ENCODE measurements at places on chromosomes 11 and 22. TPM values are rescaled to one million over a fixed set of nuclear protein-coding genes. Genes with fewer than 3 reads are reported as not detected.

GRCh38 chr11:27242591-27242990 lies 120.4 kb downstream of the CCDC34 start:
- no peak for DNase-seq

- no peak for DNase-seq
Observed at GRCh38 chr11:35029979-35030682, 108.8 kb upstream of the CD44 start.

- no peak for DNase-seq
Observed at GRCh38 chr11:124672536-124673215, 863 bp downstream of the SIAE start.

DNA sequence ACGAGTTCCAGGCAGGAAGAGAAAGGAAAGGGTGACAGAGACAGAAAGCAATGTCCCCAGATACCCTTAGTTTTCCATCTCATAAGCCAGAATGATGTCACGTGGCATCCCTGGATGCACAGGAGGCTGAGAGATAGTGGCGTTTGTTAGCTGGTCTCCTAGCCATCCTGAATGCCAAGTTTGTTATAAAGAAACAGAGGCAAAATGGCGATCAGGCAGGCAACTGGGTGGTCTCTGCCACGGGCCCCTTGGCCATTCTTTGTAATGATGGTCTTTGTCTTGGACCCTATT lies 5.3 kb downstream of the SMIM38 start:
- DNase-seq = no peak

DNA sequence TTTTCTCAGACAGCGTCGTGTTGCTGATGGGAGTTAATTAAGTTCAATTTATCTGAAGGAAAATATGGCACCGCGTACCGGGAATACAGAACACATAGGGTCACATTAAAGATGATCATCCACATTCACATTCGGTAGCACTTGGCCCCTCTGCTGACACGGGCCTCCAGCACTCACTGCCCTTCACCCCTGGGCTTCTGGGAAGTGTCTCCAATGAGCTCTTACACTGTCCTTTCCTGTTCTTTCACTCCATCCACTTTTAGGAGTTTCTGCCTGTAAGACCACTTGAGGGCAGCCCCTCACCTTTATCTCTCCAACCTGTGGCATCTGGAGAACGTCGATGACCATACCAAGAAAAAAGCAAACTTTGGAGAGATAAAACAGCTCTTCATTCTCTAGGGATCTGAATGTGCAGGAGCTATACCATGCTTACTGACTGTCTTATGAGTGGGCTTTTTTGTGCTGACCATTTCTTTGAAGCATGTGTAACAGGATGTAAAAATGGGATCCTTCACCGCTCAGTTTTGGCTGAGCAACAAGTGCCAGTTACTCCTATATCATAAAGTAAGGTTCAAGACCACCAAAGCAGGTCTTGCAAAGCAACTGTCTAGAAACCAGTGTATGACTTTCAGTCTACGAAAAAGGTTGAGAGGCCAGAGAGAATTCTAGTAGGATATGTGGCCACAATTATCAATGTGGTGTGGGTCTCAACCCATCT lies 1.1 kb upstream of the SERGEF start:
- no peak for DNase-seq

DNA sequence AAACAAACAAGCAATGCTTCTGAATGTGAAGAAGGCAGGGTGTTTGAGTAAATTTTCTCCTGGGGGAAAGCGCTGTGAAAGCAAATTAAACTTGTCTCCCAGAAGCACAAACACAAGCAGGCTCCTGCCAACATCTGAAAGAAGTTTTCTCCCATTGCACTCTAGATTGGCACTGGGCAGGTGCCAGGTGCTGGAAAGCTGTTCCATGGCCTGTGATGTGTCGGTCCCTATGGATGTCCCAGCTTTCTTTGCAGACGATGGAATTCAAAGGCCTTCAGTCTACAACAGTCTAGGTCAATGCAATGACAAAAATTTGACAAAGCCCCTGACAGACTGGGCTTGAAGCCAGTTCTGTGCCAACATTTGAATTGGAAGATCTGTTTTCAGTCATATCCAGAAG lies 246.1 kb upstream of the NARS2 start:
- DNase-seq = no peak

- DNase-seq = peak; percentile 15
Observed at GRCh38 chr11:122601141-122602125, 54.1 kb upstream of the UBASH3B start.

DNA sequence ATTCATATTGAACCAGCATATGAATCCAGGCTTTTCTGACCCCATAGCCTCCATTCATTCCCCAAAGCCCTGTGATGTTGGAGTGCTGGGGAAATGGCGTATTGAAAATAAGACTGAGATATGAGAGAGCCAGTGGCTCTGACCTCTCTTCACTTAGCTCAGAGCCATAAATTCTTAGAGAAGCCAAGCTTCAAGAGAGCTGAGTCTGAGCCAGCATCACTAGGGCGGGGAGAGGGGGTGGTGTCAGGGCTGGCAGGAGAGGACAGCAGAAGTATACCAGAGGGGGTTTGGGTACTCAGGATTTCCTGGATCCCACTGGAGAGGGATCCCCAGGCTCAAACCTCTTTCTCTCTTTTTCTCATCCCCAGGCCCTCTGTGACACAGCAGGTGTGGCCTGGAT lies 16.7 kb upstream of the MOGAT2 start:
- no peak for DNase-seq

GRCh38 chr11:68569357-68569756 lies 108.8 kb downstream of the PPP6R3 start:
- no peak for DNase-seq

GRCh38 chr22:41526830-41527799 lies 17.2 kb downstream of the POLR3H start:
- no peak for DNase-seq

DNA sequence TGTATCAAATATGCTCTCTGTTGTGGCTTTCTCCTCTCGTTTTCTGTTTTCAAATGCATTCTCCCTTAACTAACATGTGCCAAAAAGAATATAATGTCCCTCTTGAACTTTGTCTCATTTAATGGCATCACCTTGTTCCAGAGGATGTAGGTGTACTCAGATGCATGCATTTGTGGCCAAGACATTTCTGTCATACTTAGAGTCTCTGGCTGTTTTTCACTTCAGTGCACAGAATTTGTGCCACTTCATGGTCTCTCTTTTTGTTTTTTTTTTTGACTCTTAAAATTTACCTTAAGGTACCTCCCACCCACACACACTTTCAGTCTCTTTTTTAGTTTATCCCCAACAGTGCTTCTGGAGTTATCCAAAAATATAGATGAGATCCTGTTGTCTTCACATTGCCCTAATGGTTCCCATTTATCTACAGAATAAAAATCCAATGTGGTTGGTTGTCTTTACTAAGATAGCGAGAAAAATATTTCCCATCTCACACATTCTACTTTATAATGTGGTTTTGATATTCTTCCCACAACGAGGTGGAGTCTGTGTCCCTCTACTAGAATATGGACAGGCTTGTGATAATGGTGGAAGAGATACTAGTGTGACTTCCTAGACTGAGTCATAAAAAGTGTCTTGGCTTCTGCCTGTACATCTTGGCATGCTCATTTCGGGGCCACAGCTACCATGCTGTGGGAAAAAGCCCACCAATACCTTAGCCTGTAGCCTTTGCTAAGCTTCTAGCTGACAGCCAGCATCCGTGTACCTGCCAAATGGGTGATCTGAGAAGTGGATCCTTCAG lies 125.8 kb downstream of the DDX10 start:
- DNase-seq = no peak

DNA sequence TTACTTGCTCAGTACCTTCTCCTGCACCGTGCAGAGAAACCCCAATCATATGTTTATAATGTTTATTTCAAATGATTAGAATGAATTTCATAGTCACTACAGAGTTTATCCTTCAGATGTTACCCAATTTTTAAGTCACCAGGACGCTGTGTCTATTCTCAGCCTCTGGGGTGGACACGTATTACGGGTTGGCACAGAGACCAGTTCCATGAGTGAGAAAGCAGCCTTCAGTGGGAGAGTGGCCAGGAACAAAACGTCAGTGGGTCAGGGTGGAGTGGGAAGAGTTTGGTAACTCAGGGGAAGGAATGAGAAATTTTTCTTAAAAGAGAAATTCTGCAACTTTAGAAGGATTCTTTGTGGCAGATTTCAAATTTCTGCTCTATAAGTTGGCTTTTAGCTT lies 77.1 kb upstream of the MTMR2 start:
- DNase-seq = peak; percentile 94

- peak; percentile 79 for DNase-seq
Observed at GRCh38 chr22:46984751-46985506, 222.5 kb downstream of the TBC1D22A start.

GRCh38 chr11:76644591-76644990 lies 26.0 kb downstream of the LRRC32 start:
- DNase-seq = no peak

- no peak for DNase-seq
Observed at GRCh38 chr11:113240790-113241635, 73.4 kb upstream of the TTC12 start.

- DNase-seq = no peak
Observed at GRCh38 chr11:60834742-60835533, 7.0 kb upstream of the CCDC86 start.

DNA sequence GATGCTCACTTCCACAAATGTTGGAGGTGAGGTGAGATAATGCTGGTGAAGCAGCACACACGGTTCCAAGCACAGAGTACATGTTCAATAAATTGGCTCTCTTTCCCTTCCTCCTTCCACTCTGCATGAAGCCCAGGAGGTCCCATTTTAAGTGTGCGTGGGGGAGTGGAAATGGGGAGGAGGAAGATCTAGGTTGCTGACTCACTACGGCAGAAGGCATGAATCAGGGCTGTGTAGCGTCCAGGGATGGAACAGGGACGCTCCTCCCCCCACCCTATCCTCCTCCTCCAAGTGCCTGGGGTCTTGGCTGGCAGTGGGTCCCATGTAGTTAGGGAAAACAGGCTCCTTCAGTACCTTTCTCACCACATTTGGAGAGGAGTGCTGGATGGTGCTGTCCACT lies 44.2 kb downstream of the TRIM66 start:
- no peak for DNase-seq

DNA sequence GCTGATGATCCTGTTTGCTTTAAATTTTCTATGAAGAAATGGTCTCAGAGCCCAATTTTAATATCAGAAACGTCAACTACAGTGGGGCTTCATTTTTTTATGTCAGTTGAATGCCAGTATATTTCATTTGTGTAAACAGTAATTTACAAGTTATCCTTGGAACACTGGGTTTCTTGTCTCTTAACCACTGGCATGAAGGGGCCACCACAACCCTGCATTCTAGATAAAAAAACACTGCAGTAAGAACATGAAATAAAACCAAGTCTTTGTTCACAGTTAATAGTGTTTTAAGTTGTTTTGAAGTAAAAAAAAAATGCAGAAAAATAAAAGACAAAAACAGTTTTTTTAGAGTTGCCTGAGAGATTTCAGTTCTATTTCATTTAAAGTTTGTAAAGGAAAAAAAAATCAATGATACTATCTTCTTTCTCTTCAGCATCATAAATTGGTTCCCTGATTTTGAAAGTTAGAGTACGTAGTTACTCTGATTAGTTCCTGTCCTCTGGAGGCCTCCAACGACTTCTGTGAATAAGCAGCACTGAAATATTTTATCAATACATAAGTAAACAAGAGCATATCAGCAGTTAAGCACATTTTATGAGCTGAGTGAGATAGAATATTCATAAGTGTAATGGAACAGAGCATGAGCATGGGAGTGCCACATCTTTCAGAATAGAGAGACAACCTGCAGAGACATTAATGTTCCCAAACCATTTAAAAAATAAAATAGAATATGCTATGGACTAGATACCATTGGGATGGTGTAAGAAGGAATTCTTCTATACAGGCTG lies 7.8 kb upstream of the DDI1 start:
- no peak for DNase-seq

DNA sequence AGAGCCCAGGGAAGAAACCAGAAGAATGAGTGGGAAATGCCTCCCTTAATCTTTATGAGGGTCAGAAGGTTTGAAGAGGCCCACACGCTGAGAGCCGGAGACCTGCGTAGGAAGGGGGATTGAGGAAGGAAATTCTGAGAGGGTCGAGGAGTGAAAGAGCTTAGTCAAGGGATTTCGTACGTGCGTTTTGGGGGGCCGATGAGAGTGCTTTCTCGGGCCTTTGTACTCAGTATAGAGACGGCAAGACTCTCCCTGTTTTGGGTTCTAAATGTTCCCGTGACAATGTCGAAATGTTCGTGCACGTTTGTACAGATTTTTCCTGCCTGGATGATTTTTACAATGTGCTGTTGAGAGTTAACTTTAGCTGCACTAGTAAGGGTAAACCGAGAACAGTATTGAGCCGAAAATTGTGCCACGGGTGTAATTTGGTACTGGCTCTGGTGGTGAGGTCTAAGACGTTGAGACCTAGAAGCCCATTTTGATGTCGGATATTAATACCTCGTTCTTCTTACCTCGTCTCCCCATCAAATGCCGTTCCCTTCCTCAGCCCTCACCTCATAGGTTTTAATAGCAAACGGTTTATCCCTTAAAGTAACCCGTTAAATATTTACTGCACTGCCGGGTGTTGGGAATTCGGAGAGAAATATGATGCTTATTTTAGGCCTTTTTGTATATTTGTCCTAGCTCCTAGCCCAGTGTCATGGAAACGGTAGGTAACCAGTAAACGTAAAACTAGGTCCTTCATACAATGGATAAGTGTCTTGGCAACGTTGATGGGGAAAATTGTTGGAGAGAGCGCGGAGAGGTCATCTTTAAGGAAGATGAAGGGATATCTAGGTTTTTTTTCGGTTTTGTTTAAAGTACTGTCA lies 734 bp downstream of the C11orf58 start:
- DNase-seq = no peak

DNA sequence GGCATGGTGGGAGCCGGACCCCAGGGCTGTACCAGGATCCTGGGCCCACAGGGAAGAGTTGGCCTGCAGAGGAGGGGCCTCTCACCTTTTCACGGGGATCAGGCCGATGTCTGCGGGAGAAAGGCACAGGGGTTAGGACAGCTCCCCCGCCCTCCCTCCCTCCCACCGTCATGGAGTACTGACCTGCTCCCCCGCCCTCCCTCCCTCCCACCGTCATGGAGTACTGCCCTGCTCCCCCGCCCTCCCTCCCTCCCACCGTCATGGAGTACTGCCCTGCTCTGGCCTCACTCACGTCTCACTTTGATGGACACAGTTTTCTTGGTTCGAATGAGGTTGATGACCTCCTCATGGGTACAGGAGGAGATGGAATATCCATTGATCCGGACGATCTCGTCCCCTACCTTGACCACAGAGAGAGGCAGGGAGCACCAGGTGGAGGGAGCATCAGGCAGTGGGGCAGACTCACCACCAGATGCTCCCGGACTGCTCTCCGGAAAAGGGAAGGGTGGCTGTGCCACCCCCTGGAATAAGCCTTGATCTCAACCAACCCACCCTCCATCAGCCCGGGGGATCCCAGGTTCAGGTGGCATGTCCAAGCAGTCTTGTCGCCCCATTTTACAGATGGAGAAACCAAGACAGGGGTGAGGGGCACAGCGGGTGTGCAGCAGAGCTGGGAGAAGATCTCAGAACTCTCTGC lies 17.1 kb downstream of the USH1C start:
- DNase-seq = no peak

PPP6R3 gene
- total RNA-seq = 119 TPM

MMP13 gene
- total RNA-seq = not detected

ELMOD1 gene
- 72.3 TPM for total RNA-seq

INSC gene
- total RNA-seq = 0.27 TPM

CSNK2A3 gene
- 0.71 TPM for total RNA-seq

OR56B4 gene
- total RNA-seq = not detected

ADM2 gene
- 0.19 TPM for total RNA-seq

GALNT18 gene
- 23.7 TPM for total RNA-seq

All from lower leg skin (tissue), 4 donors.